ENCODE measurements at places on chromosomes 12 and 14.

GRCh38 chr12:19998961-19999804, 369.2 kb upstream of the PDE3A start:
- no peak for DNase-seq

DNA sequence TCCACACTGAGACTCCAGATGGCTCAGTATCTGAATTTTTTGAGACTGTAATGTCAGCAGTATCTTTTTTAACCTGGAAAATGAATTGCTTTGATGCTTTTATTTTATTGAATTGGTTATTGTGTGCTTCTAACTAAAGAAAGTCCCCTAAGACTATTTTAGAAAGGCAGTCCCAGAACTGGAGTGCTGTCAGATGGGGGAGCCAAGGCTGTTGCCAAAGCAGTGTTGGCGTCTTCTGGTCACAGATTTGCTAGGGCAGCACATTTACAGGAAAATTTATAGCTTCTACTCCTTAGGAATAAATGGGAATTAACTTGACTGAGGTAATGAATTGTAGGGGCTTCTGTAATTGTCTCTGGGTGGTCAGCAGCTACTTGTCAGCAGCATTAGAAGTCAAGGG, 157.1 kb upstream of the ARHGAP5 start:
- DNase-seq = no peak

GRCh38 chr14:93879362-93879983, 47.7 kb upstream of the FAM181A start:
- DNase-seq = no peak

- DNase-seq = no peak
Measured at GRCh38 chr14:68813318-68813838, 20.5 kb upstream of the ZFP36L1 start.

DNA sequence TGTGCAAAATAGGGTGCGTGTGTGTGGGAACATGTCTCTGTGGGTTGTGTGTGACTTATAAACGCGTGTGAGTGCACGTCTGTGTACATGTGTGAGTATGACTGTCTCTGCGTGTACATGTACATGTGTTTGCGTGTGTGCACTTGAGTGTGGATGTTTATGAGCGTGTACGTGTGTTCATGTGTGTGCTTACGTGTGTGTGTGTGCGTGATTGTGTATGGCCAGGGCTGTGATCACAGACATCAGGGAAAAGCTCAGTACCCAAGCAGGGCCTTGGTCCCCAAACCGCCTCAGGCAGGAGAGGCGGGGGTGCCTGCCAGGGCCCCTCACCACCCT, 326.3 kb upstream of the DIO3 start:
- DNase-seq = no peak

GRCh38 chr12:126383506-126383905, 1318.3 kb downstream of the AACS start:
- DNase-seq = no peak

GRCh38 chr12:103851127-103851526, 10.1 kb upstream of the NT5DC3 start:
- no peak for DNase-seq

GRCh38 chr14:38254571-38255407, 1.1 kb downstream of the CLEC14A start:
- DNase-seq = no peak

DNA sequence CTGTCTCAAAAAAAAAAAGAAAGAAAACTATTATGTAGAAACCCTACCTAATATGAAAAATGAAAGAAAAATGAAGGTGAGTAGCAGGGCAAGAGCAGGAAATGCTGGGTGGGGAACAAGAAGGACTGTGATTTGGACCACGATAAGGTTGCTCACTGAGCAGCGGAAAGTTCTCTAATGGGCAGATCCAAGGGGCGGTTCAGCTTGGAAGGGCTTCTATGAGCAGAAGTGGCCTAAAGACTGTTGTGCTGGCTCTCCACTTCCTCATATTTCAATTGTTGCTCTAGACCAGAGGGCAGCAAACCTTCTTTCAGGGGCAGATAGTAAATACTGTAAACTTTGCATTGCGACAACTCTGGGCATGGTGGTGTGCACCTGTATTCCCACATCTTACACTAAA, 16.3 kb upstream of the NFYB start:
- DNase-seq = no peak

- peak; percentile 93 for DNase-seq
Measured at GRCh38 chr14:100440207-100440631, 117.1 kb downstream of the SLC25A47 start.

DNA sequence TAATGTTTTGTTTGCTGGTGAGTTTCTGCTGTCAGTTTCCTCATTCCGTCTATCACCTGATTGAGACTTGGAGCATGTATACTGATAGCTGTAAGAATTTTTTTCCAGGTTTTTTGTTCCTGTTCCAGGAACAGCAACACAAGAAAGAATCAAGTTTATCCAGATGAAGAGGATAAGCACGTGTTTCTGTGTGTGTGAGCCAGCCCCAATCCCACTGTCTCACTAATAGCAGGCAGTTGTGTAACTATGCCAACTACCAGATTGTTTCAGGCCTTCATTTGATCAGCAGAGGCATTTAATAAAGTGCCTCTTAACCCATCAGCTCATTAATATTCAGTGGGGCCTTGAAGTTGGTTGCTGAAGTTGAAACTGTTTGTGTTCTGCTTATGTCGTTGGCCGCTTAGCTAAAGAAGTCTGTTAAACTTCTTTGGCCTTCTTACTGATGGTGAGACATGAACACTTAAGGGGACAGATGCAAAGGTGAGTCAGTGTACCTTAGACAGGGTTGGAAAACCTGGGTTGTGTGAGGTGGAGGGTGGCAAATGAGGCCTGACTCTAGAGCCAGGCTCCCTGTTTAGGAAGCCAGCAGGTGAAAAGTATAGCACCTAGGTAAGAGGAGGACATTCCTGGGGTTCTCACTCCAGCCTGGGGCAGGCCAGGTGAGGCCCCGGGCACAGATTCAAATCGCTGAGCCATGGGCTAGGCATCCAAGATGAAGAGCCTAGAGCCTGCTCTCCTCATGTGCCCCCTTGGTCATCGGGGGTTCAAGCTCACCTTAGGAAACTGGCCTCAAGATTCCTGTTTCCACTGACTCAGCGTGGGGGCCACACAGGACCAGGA, 3.7 kb downstream of the ANKRD13A start:
- DNase-seq = no peak

- DNase-seq = no peak
Measured at GRCh38 chr14:73732006-73732405, 17.8 kb upstream of the PNMA1 start.

DNA sequence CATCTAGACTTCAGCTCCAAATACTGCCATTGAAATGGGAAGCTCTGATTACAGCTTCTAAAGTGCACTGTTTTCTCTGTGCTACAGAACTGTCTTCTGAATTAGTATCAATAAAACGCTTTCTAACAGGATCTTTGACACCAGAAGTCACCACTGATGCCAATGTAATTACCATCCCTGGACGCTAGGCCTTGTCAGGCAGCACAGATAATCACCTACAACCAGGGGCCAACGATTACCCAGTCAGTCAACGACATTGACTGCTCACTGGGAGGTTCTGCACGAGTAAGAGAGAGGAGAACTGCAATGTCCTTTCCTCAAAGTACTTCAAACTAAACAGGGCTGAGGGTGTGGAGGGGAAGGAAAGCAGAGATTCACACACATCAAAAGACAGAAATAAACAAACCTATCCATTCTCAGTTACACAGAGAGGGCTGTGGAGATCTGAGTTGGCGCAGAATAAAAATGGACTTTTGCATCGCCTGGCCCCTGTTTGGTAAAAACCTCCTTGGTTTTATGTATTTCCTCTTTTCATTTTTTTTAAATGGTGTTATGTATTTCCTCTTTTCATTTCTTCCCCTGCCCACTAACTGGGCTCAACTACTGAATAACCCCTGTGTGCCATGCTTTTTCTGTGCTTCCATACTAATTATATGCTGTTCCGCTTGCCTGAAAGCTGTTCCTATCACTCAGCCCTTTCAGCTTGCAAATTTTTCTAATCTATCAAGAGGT, 492.2 kb downstream of the APAF1 start:
- DNase-seq = no peak

DNA sequence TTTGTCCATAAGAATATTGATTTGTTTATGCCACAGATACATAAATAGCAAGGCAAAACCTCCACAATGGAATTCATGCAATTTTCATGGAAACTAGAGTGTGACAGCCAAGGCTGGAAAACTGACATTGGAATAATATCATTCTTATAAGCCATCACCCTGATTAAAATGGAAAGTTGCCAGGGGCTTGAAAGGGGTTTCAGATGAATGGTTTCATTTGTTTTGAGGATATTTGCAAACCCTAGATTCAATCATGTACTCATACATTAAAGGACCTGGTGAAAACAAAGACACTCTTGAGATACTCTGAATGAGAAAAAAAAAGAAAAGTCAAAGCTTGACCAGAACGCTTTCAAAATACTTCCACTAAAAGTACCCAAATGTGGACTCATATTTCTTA, 205.7 kb downstream of the DIO2 start:
- DNase-seq = no peak

- no peak for DNase-seq
Measured at GRCh38 chr12:130120012-130120805, 42.1 kb upstream of the FZD10 start.

DNA sequence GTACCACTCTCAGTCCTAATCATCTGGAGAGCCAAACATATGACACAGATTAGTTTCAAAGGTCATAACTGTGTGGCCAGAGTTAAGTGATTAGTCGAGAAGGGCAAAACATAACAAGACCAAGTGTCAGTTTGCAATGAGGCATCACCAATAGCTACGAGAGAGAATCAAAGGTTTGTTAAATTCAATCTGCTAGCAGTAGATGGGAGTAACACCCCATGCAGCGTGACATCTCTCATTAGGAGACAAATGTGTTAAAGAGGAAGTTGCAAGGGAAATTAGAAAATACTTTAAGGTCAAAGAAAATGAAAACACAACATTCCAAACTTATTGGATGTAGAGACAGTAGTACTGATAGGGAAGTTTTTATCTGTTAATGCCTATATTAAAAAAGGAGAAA, 135.7 kb upstream of the SYT10 start:
- DNase-seq = no peak

DNA sequence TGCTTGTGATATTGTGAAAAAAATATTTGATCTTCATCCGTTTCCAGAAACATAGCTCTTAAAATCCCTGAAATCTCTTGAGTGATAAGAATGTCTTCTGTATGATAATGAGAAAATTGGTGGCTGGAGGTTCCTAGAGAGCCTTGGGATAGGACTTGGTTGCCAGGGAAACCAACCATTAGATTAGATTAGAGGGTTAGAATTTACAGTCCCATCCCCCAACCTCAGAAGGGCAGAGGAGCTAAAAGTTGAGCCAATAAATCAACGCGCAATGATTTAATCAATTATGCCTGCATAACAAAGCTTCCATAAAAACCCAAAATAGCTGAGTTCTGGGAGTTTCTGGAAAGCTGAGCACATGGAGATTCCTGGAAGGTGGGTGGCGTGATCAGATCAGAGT, 10.6 kb downstream of the SEL1L start:
- DNase-seq = no peak

DNA sequence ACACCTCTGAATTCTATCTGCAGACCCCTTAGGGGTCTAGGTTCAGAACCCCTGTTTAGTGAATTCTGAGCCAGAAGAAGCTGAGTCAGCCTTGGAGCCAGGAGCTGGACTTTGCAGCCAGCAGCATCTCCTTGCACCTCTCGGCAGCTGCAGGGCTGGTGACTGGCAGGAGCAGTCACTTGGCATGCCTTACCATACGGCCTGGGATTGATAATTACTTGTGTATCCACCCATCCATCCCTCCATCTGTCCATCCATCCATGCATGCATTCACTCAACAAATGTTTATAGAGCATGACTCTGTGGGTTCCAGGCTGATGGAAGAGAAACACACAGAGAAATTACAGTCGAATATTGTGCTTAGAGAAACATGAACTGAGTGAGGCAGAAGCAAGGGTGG, 67.5 kb upstream of the PRIMA1 start:
- DNase-seq = peak; percentile 30

DNA sequence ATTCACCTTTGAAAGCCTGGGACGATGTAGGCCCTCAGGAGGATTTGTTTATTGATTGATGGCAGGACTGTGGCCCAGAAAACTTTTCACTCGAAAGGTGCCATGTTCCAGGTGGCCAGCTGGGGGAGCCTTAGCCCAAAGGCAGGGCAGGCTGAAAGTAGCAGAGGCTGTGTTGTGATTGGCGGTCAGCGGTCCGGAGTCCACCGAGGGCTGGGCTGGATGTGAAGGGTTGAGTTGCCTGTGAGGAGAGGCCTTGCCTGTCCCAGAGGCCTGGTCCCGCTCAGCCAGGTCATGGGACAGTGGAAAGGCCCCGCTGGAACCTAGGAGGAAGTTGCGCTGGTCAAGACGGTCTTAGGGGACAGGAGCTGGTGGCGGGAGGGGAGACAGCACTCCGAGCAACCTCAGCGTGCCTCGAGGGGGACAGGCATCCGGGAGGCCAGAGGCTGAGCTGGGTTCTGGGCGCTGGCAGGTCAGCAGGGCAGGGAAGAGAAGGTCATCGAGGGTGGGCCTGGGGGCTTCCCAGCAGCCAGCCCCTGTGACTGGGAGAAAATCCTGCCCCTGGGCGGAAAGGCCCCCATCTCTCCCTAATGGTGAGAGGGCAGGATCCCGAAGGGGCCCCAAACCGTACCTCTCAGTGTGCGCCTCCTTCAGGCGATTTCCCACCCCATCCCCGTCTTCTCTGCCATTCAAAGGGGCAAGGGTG, 26.3 kb downstream of the CMA1 start:
- no peak for DNase-seq

DNA sequence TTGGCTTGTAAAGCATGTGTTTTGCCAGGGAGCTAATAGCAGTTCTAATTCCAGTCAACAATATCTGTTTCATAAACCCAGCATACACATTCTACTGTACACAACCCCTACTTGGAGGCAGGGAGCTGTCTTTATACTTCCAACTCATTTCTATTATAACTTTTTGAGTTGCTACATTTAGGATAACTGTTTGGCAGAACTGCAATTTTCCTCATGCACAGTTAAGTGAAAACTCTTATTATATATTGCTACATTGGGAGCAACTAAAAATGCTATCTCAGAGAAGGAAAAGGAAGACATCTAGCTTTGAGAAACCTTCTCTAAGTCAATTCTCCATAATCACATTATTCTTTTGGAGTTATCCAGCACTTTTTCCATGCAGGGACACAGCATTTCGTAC, 480.2 kb downstream of the RPS29 start:
- no peak for DNase-seq

DNA sequence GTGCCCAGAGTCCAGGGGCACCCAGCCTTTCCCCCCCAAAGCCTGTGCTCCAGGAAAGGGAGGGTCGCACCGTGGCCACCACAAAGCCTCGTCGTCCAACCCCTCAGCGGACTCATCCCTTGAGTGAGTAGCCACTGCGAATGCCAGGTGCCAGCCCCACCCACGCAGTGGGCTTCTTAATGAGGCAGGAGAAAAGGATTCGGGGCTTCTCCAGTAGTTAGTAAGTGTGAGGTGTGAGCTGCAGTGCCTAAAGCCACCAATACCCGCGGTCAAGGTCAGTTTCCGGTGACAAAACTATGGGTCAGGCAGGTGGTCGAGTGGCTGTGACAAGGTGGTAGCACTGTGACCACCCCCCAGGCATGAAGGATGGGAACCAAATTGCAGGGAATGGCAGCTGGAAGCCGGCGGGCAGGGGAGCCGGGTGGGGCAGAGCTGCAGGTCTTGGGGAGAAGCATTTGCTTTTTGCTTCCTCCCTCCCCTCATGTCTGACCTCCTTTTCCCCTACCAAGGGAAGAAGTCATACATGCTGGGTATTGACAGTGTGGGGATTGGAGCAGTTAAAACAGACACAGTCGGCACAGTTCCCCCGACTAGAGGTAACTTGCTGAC, 8.0 kb downstream of the RAN start:
- DNase-seq = no peak

GRCh38 chr14:78836777-78837176, 666.6 kb downstream of the NRXN3 start:
- DNase-seq = no peak

All from cerebellum (tissue), 4 donors.